ENCODE measurements at places on chromosomes 4 and X.

- DNase-seq, result no peak
Observed at GRCh38 chr4:76882630-76883029, 15.3 kb downstream of the SOWAHB start.

DNA sequence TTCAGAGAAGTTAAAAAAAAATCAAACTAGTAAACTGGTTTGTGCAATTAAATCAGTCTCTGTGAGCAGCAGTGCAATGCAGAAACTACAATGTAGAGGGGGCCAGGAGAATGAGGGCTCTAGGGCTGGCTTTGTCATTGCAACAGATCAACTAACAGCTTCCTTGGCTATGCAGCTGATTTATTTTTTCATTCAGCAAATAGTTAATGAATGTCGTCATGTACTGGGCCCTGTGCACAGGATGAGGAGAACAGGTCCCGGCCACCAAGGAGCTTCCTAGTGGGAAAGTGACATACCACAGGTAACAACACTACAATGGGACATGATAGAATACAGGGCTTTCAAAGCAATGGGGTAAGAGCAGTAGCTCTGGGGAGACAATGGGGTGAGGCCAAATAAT is 190.1 kb downstream of the NSUN7 start:
- no peak for DNase-seq

GRCh38 chr4:99180382-99181070 is 36.4 kb upstream of the ADH4 start:
- no peak for DNase-seq

- DNase-seq, result no peak
Observed at GRCh38 chr4:120293341-120293740, 226.7 kb upstream of the MAD2L1 start.
